ENCODE measurements at places on chromosomes 4 and X. TPM values are rescaled to one million over a fixed set of nuclear protein-coding genes. Genes with fewer than 3 reads are reported as not detected.

The SHOX gene
- not detected for polyA plus RNA-seq

The CCDC149 gene
- 2.6 TPM for polyA plus RNA-seq

The MMRN1 gene
- polyA plus RNA-seq, result 4.4 TPM

The TMEM154 gene
- polyA plus RNA-seq, result 0.32 TPM

The EREG gene
- polyA plus RNA-seq, result not detected

The ZNF630 gene
- polyA plus RNA-seq, result 0.65 TPM

DNA sequence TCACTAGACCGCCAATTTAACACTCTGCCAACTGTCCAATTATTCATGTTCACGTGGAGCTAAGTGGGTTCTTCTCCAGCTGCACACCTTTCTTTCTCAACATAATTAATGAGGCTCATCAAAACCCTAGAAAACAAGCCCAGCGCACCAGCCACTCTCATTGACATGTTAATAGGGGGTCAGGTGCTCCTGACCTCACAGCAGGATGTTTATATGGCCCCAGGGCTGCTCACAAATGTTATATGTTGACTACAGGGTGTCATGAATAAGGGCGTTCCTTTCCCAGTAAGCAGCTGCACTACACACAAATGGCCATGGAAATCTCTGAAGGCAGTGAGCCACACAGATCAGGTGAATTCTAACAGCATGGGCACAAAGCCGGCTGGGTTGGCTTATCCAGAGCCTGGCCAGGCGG, 209.8 kb downstream of the MGST2 start:
- no peaks in the 10 kb centered on the region for H3K27me3 ChIP-seq
- no peaks in the 10 kb centered on the region for H3K36me3 ChIP-seq
- no peak overlapping the region for H3K27ac ChIP-seq
- DNase-seq, result no peak
- no peak overlapping the region for H3K4me3 ChIP-seq
- no peaks in the 10 kb centered on the region for H3K4me1 ChIP-seq

GRCh38 chr4:25161593-25161950, 1.3 kb upstream of the SEPSECS start:
- H3K27me3 ChIP-seq, result no peaks in the 10 kb centered on the region
- H3K4me1 ChIP-seq, result peaks cover 14% of the 10 kb centered on the region
- H3K4me3 ChIP-seq, result peak overlapping the region; percentile 51
- peak overlapping the region; percentile 99 for H3K27ac ChIP-seq
- H3K36me3 ChIP-seq, result no peaks in the 10 kb centered on the region

DNA sequence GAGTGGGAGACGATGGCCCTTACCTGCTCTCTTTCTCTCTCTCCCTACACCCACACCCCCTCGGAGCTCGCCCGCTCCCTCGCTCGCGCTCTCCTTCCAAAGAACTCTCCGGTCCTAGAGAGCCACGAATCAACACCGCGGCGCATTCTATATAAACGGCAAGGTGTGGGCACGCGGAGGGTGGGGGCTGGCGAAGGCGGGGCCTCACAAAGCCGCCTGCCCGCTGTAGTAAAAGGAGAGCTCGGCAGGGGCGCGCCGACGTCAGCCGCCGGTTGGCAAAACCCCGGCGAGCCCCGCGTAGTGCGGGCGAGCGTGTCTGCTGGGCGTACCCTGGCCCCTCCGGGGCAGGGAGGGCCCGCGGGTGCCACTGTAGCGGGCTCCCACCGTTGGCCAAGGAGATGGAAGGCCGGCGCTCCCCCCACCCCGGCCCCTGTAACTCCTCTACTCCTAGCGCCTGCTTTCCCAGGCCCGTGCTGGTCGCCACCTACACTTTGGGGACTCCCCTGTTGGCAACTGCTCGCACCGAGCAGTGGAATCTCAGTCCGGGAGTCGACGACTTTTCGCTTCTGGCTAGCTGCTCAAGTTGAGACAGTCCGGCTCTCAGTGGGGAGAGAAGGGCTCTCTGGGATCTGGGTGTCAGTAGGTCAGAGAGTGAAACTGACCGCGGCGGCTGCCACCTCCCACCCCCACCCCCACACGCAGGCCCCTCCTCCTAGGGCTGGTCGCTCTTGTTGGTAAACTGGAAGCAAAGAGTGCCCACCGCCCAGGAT, 325.5 kb upstream of the F9 start:
- no peaks in the 10 kb centered on the region for H3K36me3 ChIP-seq
- no peak overlapping the region for H3K27ac ChIP-seq
- H3K27me3 ChIP-seq, result no peaks in the 10 kb centered on the region
- DNase-seq, result no peak

- no peak overlapping the region for H3K27ac ChIP-seq
- no peak overlapping the region for H3K4me3 ChIP-seq
- DNase-seq, result no peak
- H3K27me3 ChIP-seq, result no peaks in the 10 kb centered on the region
These were observed 45.7 kb upstream of the SLC34A2 start for GRCh38 chr4:25609976-25610375.

DNA sequence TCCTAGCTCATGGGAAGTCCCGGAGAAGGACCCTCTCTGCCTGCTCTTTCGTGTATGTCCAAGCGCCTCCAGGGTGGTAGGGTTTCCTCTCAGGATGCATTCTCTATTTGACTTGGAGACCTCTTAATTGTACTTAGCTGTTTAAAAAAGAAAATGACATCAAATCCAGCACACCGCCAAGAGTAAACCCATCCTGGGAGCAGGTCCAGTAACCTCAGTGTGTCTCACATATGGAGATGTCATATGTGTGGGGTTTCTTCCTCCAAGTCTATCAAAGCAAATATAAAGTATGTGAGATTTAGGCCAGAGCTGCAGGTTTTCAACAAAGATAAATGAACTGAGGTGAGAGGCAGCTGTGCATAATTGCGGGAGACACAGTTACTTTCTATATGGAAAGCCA, 209.4 kb upstream of the ANXA3 start:
- H3K27ac ChIP-seq, result no peak overlapping the region
- H3K4me1 ChIP-seq, result no peaks in the 10 kb centered on the region
- H3K4me3 ChIP-seq, result no peak overlapping the region
- no peaks in the 10 kb centered on the region for H3K27me3 ChIP-seq
- no peak for DNase-seq

GRCh38 chr4:125322366-125322730, 7.6 kb downstream of the FAT4 start:
- no peak overlapping the region for H3K4me3 ChIP-seq
- H3K36me3 ChIP-seq, result no peaks in the 10 kb centered on the region
- no peak overlapping the region for H3K27ac ChIP-seq
- H3K4me1 ChIP-seq, result peaks cover 2% of the 10 kb centered on the region
- no peaks in the 10 kb centered on the region for H3K27me3 ChIP-seq

DNA sequence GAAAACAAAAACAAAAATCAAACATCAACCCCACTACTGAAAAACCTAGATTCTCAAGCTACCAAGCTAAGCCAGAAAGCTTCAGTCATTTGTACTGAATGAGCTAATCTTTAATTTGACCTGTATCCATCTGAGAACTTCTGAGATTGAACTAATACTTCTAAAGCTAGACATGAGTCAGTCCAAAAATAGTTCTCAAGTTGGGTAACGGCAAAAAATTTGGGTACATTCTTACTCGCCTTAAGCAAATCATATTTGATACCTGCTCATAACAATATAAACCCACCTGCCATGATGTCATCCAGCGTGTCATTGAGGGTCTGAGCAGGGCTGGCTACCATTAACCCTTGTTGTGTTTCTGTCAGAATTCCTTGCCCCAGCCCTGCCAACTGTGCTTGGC, 69.7 kb upstream of the COX18 start:
- H3K27me3 ChIP-seq, result no peaks in the 10 kb centered on the region
- no peaks in the 10 kb centered on the region for H3K4me1 ChIP-seq
- DNase-seq, result no peak
- H3K27ac ChIP-seq, result no peak overlapping the region
- peaks cover 2% of the 10 kb centered on the region for H3K36me3 ChIP-seq

GRCh38 chrX:13835825-13836224, 18.9 kb upstream of the GPM6B start:
- DNase-seq, result no peak
- no peak overlapping the region for H3K4me3 ChIP-seq

DNA sequence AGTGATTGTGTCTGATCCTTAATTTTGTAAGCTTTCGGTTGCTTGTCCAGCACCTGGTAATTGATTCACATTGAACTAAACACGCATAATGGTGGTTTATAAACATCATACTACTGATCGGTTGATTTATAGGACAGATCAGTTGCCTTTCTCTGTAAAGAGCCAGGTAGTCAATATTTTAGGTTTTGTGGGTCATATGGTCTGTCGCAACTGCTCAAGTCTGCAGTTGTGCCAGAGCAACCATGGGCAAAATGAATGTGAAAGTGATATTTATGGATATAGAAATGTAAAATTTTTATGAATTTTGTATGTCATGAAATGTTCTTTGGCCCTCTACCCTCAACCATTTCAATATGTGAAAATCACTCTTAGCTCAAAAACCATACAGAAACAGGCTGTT, 8.9 kb downstream of the JADE1 start:
- H3K27me3 ChIP-seq, result no peaks in the 10 kb centered on the region
- H3K4me1 ChIP-seq, result peaks cover 3% of the 10 kb centered on the region
- H3K27ac ChIP-seq, result no peak overlapping the region

DNA sequence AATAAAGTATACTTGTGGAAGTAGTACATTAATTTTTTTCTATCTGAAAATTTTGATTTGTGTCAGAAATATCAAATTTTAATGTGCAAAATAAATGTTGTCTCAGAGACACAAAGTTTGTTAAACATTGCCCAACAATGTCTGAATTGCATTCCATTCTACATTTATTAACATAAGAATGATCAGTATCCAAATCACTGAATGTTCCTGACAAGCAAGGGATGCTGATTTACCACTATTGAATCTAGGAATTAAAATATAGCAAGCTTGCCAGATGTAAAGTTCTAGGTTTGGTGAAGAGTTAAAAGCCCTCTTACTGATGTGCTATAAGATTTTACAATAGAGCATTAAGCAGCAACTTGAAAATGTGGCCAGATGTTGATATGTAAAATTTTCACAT, 489.2 kb upstream of the CTSO start:
- H3K4me3 ChIP-seq, result no peak overlapping the region
- no peaks in the 10 kb centered on the region for H3K36me3 ChIP-seq
